ENCODE measurements at places on chromosomes 12 and 14.

- DNase-seq: no peak
These were observed 130.6 kb upstream of the MDM1 start for GRCh38 chr12:68462803-68463202.

GRCh38 chr14:53391631-53392285 lies 238.6 kb upstream of the DDHD1 start:
- DNase-seq: peak; percentile 43

DNA sequence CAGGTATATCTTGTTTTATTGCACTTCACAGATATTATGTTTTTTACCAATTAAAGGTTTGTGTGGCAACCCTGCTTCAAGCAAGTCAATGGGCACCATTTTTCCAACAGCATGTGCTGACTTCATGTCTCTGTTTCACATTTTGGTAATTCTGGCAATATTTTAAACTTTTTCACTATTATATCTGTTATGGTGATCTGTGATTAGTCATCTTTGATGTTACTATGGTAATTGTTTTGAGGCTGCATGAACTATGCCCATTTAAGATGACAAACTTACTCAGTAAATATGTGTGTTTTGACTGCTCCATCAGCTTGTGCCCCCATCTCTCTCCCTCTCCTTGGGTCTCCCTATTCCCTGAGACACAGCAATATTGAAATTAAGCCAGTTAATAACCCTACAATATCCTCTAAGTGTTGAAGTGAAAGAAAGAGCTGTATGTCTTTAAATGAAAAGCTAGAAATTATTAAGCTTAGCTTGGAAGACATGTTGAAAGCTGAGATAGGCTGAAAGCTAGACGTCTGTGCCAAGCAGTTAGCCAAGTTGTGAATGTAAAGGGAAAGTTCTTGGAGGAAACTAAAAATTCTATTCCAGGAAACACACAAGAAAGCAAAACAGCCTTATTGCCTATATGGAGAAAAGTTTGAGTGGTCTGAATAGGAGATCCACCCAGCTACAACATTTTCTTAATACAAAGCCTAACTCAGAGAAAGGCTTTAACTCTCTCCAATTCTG lies 365.1 kb downstream of the ATP23 start:
- DNase-seq: no peak

DNA sequence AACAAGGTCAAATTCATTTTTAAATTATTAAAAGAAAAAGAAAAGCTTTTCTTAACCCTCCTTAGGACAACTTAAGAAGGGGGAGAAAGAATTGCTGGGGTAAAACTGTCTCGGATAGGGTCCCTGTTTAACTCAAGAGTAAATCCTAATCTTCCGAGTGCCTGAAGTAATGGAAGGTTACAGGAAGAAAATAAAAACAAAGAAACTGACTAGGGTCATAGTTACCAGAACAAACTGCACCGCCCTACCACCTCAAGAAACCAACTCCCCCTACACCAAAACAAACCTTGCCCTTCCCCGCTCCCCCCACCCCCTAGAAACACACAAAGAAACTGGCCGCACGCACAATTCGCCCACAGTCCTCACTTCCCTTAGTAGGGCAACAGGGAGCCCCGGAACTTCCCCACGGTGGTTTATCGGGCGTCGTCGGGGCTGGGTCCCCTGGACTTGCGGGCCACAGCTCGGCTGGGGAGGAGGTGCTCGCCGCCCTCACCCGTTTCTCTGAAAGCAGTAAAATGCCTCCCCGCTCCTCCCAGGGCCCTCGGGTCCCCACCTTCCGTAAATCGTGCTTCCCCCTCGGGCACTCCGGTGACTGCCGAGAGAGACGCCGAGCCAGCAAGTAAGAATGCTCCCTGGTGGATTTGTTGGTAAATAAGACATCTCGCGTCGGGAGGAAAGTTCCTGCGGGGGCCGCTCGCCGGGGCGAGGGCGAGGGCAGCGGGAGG lies 2.4 kb downstream of the SINHCAF start:
- DNase-seq: no peak

DNA sequence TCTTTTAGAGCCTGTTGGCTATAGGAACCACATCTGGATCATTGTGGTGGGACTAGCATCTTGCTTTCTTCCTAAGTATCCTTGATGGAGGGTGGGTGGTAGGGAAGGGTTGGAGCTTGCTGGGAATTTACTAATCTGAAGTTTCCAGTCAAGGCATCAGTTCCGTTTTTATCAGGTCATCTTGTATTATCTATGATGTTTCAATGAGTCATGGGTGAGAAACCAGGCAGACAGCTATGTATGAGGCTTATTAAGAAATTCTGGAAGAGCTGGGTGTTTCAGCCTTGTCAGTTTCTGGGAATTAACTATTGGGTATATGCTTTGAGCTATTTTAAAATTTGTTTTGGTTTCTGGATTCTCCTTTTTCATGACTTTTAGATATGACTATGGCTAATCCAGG lies 11.3 kb downstream of the TSFM start:
- DNase-seq: no peak
